ENCODE measurements at places on chromosomes 1 and 21.

- peak; percentile 77 for DNase-seq
- H3K4me3 ChIP-seq = peak within 1 kb of the TSS; percentile 79
- H3K4me1 ChIP-seq = peaks cover 21% of the 10 kb centered on the region
- no peaks in the 10 kb centered on the region for H3K36me3 ChIP-seq
- H3K27me3 ChIP-seq = no peaks in the 10 kb centered on the region
Observed at GRCh38 chr1:12617901-12618660, at the start of gene DHRS3. Gene DHRS3 (minus strand): TSS chr1:12618210. CDS start chr1:12617348, 862 bp downstream.

DNA sequence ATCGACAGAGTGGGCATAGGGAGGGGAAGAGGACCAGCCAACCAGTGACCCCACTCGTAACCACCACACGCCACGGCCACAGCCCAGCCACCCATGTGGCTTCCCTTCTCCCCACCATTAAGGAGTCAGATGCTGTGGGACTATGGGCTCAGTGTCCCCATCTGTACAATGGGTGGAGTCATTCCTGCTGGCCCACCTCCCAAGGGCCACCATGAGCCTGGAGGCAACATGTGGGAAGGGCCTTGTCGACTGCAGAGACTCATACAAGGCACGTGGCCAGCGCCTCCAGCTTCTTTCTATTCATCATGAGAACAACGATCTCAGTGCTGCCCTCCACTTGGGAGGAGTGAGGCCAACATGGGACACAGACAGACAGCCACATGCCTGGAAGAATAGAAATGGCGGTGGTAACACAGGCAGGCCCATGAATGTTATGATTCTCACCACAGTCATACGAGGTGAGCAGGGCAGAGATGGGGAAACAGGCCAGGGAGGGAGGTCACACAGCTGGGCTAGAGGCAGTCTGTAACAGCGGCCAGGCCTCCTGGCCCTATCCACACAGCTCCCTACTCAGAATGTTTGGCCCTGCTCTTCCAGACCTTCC, 16.1 kb downstream of the LRP8 start:
- H3K27me3 ChIP-seq = no peaks in the 10 kb centered on the region
- peaks cover 2% of the 10 kb centered on the region for H3K4me1 ChIP-seq
- no peak for DNase-seq
- no peak overlapping the region for H3K4me3 ChIP-seq

- H3K4me1 ChIP-seq = no peaks in the 10 kb centered on the region
- H3K4me3 ChIP-seq = peak overlapping the region; percentile 98
- peaks cover 8% of the 10 kb centered on the region for H3K36me3 ChIP-seq
- DNase-seq = peak; percentile 54
- H3K27me3 ChIP-seq = no peaks in the 10 kb centered on the region
Observed at GRCh38 chr1:38991638-38992411, 749 bp downstream of the AKIRIN1 start.

- H3K27ac ChIP-seq = no peak overlapping the region
- H3K27me3 ChIP-seq = no peaks in the 10 kb centered on the region
- no peak overlapping the region for H3K4me3 ChIP-seq
- peak; percentile 36 for DNase-seq
- H3K4me1 ChIP-seq = no peaks in the 10 kb centered on the region
- H3K36me3 ChIP-seq = no peaks in the 10 kb centered on the region
Observed at GRCh38 chr1:60483509-60483908, 409.9 kb upstream of the C1orf87 start.

DNA sequence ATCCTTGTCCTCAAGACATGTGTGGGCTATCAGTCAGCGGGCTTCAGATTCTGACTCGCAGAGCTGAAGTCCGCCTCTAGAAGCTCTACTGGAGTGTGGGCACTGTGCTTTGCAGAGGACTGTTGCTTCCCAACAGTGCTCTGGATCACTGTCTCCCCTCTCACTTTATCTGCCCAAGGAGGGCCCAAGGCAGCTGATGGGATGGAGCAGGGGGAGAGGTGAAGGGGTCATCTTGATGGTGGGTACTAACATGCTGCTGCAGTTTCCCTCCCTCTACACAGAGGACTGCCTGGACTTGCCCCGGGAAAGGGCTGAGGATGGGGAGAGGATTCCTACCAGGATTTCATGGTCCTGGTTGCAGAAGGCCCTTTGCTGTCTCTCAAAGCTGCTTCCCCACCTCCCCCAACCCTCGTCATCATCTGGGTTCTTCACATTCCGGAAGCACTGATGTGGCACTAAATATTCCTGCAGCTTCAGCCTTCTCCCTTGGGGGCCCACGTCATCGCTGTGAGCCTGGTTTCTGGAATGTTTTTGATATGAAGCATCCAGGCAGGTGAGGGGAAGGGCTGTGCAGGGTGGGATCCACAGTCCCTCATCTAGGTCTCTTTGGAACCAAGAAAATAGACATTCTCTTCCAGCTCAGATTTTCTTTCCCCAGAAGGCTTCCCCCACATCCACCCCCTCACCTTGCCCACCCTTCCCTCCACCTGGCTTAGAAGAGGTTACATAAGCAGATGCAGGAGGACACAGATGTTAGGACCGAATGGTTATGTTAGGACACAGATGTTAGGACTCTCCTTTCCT, 23.2 kb downstream of the NUAK2 start:
- peak overlapping the region; percentile 99 for H3K27ac ChIP-seq
- peak; percentile 99 for DNase-seq
- H3K4me3 ChIP-seq = no peak overlapping the region
- no peaks in the 10 kb centered on the region for H3K27me3 ChIP-seq

GRCh38 chr21:46664316-46664995, 29.0 kb downstream of the PRMT2 start:
- no peak overlapping the region for H3K27ac ChIP-seq
- no peak for DNase-seq
- H3K4me1 ChIP-seq = peaks cover 18% of the 10 kb centered on the region
- H3K4me3 ChIP-seq = peak overlapping the region; percentile 42
- peaks cover 21% of the 10 kb centered on the region for H3K36me3 ChIP-seq

GRCh38 chr1:12309783-12310742, 80.2 kb downstream of the VPS13D start:
- H3K27ac ChIP-seq = no peak overlapping the region
- H3K4me3 ChIP-seq = no peak overlapping the region
- no peaks in the 10 kb centered on the region for H3K4me1 ChIP-seq
- peaks cover 37% of the 10 kb centered on the region for H3K36me3 ChIP-seq

DNA sequence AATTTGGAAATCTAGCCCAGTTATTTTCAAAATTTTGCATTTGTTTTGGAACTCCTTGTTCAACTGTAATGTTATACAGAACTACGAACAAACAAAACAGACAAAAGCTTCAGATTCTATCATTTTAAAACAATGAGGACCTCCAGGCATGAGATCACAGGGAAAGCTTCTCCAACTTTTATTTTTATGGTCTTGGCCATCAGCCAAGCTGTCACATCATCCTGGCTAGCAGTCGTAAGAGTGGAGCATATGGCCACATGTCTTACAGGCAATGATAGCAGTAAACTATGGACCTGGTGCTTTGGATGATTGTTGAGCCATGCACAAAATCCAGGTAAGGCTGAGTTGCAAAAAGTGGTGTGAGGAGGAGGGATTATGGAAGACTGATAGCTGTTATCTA, 299.6 kb downstream of the LMX1A start:
- no peaks in the 10 kb centered on the region for H3K27me3 ChIP-seq
- no peak for DNase-seq
- no peak overlapping the region for H3K27ac ChIP-seq
- H3K36me3 ChIP-seq = no peaks in the 10 kb centered on the region
- H3K4me3 ChIP-seq = no peak overlapping the region

DNA sequence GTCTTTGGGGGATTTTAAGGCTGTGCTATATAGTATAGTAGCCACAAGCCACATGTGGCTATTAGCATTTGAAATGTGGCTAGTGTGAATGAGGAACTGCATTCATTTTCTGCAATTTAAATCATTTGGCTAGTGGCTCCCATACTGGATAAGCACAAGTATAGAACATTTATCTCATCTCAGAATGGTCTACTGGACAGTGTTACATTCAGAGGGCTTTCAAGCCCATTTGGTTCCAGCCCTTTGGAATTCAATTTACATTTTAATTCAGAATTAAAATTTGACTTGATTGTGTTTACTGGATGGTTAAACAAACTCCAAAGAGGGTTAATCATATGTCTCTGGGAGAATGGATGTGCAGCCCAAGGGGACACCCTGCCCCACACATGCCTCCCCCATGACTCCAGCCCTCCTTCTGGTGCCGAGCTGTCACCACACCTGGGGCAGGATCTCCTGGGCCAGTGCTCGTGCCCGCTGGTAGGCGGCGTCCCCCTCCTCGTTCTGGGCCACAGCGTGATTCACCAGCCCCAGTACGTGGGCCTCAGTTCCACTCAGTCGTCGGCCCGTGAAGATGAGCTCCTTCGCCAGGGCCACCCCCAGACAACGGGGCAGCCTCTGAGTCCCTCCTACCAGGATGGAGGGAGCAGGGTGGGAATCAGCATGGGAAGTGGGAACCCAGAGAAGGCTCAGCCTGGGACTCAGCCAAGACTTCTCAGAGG, 17.2 kb downstream of the ECHDC2 start:
- DNase-seq = no peak
- H3K4me1 ChIP-seq = peaks cover 21% of the 10 kb centered on the region

DNA sequence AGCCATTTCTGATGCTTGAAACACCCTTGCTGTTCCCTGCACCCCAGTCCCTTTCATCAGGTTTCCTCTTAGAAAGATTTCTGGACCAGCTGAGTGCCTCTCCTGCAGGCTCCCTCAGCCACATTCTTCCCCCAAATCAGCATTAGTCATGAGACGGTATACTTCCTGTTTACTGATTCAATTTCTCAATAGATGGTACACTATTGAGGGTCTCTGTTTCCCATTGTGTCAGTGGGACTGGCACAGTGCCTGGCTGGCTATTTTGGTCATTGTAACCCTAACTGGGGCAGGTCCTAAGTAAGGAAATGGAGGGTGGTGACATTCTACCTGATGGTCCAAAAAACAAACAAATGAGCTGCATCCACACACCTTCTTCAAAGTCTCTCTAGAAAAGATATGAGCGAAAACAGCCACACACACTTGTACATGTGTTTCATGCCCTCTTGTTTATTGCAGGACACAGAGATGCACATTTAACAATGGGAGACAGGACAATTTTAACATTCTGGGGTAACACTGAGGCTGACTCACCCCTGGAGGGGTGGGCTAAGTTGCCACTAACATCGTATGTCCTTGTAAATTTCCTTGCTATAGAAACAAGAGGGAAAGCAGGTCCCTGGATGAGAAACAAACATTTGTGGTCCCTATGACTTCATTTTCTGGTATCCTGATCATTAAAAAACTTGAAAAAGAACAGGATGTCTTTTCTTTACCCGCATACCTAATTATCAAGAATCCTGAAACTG, 77.5 kb downstream of the RRAGC start:
- DNase-seq = no peak
- H3K4me3 ChIP-seq = no peak overlapping the region
- no peak overlapping the region for H3K27ac ChIP-seq
- no peaks in the 10 kb centered on the region for H3K4me1 ChIP-seq
- H3K27me3 ChIP-seq = no peaks in the 10 kb centered on the region

GRCh38 chr1:190416239-190416638, 61.4 kb downstream of the BRINP3 start:
- no peaks in the 10 kb centered on the region for H3K36me3 ChIP-seq
- DNase-seq = no peak
- H3K27me3 ChIP-seq = no peaks in the 10 kb centered on the region
- H3K4me3 ChIP-seq = no peak overlapping the region

DNA sequence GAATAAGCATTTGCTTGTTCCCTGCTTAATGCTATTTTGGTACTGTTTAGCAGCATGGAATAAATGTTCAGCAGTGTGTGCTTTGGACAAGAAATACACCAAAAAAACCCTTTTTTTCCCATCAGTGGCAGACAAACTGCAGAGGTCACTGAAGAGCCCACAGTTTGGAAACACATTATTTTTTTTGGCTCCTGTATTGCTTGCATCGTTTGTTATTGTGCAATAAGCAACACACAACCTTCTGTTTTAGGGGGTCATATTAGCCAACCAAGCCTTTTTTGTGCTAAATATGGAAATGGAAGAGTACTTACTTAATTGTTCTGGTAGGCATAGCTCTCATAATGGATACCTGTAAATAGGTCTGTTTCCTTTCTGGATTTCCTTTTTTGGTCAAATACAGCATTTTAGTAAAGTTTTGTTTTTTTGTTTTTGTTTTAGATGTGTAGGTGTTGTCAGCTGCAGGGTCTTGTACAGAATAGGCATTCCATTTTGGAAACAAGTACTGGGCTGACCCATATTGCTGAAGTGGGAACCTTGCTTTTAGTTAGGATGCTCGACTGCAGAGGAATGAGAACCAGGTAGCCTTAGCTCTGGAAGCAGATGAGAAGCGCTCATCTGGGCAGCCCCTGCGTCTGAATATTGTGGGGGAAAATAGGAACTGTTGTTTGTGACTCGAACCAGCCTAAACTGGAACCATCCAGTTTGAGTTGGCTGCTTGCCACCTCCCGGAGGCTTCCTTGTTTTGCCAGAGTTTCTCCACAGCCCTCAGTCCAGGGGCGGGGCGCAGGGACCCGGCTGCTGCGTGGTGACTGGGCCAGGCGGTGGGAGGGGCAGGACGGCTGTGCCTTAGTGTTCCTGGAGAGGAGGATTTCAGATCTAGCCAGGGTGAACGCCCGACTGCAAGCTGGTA, 38.4 kb downstream of the SPEN start:
- peaks cover 1% of the 10 kb centered on the region for H3K4me1 ChIP-seq
- H3K36me3 ChIP-seq = no peaks in the 10 kb centered on the region
- DNase-seq = peak; percentile 78
- no peaks in the 10 kb centered on the region for H3K27me3 ChIP-seq
- H3K27ac ChIP-seq = peak overlapping the region; percentile 40
- no peak overlapping the region for H3K4me3 ChIP-seq

GRCh38 chr21:39048064-39048463, 135.2 kb downstream of the PSMG1 start:
- H3K4me3 ChIP-seq = no peak overlapping the region
- peak; percentile 99 for DNase-seq
- H3K36me3 ChIP-seq = no peaks in the 10 kb centered on the region
- H3K27me3 ChIP-seq = no peaks in the 10 kb centered on the region
- no peak overlapping the region for H3K27ac ChIP-seq

GRCh38 chr1:47725511-47725991, 271.6 kb downstream of the TRABD2B start:
- no peaks in the 10 kb centered on the region for H3K36me3 ChIP-seq
- no peak for DNase-seq
- H3K4me3 ChIP-seq = no peak overlapping the region
- H3K27me3 ChIP-seq = peaks cover 19% of the 10 kb centered on the region
- H3K27ac ChIP-seq = no peak overlapping the region

- H3K36me3 ChIP-seq = no peaks in the 10 kb centered on the region
- H3K4me1 ChIP-seq = peaks cover 15% of the 10 kb centered on the region
- no peaks in the 10 kb centered on the region for H3K27me3 ChIP-seq
- no peak overlapping the region for H3K4me3 ChIP-seq
- H3K27ac ChIP-seq = no peak overlapping the region
Observed at GRCh38 chr1:168509875-168510791, 33.7 kb downstream of the XCL2 start.

- no peak overlapping the region for H3K27ac ChIP-seq
- no peak for DNase-seq
- H3K4me3 ChIP-seq = no peak overlapping the region
- H3K4me1 ChIP-seq = peaks cover 3% of the 10 kb centered on the region
- H3K27me3 ChIP-seq = no peaks in the 10 kb centered on the region
Observed at GRCh38 chr1:169339773-169340172, 27.8 kb downstream of the NME7 start.
